ENCODE measurements at places on chromosomes 1 and 21.

DNA sequence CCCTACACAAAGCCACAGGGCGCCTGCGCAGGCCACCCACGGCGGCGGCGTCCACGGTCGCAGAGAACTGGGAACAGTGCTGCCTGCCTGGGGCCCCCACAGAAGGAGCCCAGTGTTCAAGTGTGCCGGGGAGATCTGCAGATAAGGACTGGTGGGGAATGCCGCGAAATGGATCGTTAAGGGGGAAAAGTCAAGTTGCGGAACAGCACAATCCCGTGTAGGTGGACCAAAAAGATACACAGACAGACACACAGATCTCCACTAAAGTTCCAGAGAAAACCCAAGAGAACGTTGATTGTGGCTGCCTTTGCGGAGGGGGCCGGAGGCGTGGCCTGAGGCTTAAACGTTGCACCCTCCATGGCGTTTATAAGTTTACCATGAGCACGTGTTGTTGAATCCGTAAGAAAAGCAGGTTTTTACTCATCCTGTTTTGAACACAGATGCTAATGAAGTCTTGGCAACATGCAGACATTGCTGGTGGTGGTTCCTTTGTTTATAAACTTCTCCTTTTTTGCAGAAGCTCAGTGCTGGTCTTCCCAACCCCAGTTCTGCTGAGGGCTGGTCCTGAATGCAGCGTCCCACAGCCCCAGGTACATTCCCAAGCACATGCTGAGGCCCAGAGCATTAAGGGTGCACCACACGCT lies 4.1 kb downstream of the SPATC1L start:
- H3K27me3 ChIP-seq = no peaks in the 10 kb centered on the region
- no peak for DNase-seq
- no peak overlapping the region for H3K27ac ChIP-seq

GRCh38 chr1:178220094-178220493 lies 126.2 kb downstream of the RASAL2 start:
- DNase-seq = no peak
- H3K27ac ChIP-seq = no peak overlapping the region
- H3K27me3 ChIP-seq = no peaks in the 10 kb centered on the region

DNA sequence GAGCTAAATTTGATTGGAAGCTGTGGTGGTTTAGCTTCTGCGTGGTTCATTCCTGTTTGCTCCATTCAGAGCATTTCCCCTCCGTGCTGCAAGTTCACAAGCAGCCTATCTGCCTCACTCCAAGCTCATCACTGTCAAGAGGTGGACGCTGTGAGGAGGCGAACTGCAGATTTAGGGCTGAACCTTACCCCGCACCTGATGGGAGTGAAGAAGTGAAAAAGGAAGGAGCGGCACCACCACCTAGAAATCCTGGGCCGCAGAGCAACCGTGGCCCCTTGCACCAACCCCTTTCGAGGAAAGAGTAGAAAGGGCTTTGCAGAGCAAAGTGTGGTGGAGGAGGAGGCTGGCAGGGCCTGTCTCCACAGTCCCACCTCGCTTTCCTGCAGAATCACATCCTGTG lies 117.4 kb downstream of the IER5 start:
- no peaks in the 10 kb centered on the region for H3K27me3 ChIP-seq
- no peaks in the 10 kb centered on the region for H3K36me3 ChIP-seq
- no peak for DNase-seq
- H3K4me1 ChIP-seq = peaks cover 2% of the 10 kb centered on the region
- H3K4me3 ChIP-seq = no peak overlapping the region

- no peaks in the 10 kb centered on the region for H3K27me3 ChIP-seq
- H3K4me1 ChIP-seq = peaks cover 21% of the 10 kb centered on the region
These were observed 19.9 kb upstream of the WDR26 start for GRCh38 chr1:224454402-224455055.

DNA sequence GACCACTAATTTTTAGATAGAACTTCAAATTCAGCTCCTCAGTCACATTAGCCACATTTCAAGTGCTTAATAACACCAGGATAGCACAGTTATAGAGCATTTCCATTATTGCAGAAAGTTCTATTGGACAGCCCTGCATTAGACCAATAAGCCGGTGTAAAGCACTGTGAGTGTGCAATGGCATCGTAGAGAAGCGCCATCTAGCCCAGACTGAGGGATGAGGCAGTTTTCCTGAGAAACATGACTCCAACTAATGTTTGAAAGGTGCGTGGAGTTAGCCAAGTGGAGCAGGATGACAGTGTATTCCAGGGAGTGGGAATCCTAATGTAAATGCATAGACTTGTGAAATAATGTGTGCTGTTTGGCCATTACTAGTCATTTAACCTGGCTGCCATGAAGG lies 7.7 kb downstream of the RPE65 start:
- DNase-seq = no peak
- no peak overlapping the region for H3K4me3 ChIP-seq
- H3K4me1 ChIP-seq = no peaks in the 10 kb centered on the region
- H3K36me3 ChIP-seq = no peaks in the 10 kb centered on the region
- peaks cover 8% of the 10 kb centered on the region for H3K27me3 ChIP-seq

DNA sequence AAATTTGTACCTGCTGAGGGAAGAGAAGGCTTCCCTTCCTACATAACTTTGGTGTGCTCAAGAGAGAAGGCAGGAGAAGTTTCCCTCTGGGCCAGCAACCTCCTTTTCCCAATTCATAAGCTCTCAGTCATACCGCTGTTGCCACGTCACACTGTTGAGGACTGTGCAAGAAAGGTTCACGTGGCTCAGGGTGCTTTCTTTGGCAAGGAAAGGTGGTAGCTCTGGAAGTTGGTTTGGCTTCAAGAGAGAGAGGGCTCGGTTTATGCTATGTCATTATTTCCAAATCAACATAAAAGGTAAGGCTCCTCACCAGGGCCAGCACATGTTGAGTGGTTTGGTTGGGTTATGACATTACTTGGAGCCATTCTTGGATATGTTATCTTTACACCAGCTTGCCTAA lies 77.3 kb downstream of the TNFSF18 start:
- H3K27me3 ChIP-seq = no peaks in the 10 kb centered on the region
- no peak overlapping the region for H3K4me3 ChIP-seq
- no peak for DNase-seq
- H3K27ac ChIP-seq = no peak overlapping the region
- H3K36me3 ChIP-seq = no peaks in the 10 kb centered on the region

DNA sequence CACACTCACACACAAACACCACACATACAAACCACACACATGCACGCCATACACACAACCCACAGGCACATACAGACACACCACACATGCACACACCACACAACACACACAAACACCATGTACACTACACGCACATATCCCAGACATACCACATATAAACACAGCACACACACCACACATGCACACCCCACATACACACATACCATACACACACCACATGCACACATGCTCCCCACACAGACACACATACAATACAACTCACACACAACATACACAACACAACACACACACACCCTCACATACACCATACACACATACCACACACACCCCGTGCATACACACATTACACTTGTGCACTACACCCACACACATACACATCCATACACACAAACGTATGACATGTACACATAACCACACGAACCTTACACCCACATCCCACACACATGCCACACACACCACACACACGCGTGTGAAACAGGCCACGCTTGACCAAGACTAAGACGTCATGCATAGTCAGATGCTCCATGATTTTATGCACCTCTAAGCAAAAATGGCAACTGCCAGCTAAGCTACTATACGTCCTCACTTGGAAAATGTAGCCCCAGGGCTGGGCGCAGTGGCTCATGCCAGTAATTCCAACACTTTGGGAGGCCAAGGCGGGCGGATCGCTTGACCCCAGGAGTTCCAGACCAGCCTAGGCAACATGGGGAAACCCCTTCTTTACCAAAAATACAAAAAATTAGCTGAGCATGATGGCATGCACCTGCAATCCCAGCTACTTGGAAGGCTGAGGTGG lies 77.4 kb upstream of the TMPRSS2 start:
- H3K27ac ChIP-seq = no peak overlapping the region
- peaks cover 10% of the 10 kb centered on the region for H3K27me3 ChIP-seq
- no peak for DNase-seq
- no peak overlapping the region for H3K4me3 ChIP-seq
